ENCODE measurements at places on chromosomes 1 and 21.
A peak's percentile ranks its signal among the peaks of the same experiment; 100 is the strongest.

DNA sequence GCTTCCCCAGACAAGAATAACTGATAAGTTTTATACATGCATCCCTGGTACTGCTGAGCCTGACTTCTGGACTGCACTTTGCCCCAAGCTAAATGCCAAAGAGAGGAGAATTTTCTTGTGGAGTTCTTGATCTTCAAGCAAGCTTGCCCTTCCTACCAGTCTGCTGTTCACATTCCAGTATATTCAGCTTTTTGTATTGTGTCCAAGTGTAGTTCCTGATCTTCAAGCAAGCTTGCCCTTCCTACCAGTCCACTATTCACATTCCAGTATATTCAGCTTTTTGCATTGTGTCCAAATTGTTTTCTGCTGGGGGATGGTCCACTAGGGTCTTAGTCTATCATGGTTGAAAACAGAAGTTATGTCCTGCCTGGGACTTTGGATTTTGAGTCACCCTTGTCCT lies 894 bp upstream of the TSEN15 start:
- no peak for DNase-seq

DNA sequence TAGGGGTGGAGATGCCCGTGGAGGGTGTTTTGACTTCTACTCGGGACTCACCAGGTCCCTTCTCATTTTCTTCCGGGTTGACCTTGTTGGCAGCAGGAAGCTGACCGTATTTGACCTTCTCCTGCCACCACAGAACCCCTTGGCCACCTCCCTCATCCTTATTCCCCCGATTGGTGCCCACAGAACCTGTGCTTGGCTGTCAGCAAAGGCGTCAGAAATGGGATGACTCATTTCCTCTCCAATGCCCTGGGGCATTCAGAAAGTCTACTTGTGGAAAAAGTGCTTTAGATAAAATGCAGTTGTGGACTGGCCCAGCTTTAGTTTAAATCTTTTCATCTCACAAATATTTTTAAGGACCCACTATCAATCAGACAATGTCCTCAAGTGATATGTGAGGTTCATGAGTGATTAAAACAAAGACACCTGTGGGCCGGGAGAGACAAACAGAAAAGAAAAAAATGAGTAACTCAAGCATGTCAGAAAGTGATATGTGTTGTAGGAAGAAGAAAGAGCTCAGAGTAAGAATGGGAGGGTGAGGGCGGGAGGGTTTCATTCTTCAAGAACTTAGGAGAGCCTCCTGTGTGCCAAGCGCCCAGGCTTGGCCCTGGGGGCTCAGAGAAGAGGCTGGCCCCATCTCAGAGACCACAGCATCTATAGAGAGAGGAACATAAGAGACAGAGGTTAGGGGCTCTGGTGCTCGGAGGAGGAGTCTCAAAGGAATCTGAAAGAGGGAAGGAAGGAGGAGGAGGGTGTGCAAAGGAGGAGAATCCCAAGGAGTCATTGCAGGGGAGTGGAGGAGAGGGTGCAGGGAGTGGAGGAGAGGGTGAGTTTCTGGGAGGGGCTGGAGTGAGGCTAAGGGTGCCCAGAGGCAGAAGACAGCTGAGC lies 221.6 kb upstream of the VAMP3 start:
- DNase-seq: peak; percentile 60

DNA sequence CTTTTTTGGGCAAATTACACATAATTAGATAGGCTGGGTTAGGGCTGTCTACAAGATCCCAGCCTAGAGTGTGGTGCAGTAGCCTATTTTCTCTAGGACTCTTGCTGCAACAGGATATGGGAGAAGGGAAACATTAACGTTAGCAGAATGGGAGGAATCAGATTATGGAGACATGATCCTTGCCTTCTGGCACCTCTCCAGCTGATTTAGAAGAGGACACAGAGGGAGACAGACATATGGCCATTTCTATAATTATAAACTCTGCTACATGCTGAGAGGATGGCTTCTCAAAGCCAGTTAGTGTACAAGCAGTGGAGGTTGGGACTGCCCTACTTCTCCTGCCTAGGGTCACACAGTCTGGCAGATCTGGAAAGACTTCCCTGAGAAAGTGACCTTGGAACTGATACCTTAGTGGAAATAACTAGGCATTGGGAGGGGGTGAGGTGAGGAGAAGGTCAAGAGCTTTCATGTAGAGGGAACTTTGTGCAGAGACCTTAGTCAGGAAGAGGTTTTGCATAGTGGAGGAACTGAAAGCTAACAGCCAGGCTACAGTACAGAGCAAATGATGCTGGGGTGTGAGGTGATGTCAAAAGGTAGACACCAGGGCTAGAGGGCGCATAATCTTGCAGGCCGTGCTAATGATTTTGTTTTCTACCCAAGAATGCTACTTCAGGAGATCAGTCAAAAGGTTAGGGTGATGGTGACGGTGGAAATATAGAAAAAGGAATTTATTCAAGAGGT lies 1.2 kb upstream of the CD1D start:
- DNase-seq: no peak

GRCh38 chr1:181222972-181223505 lies 134.5 kb downstream of the IER5 start:
- DNase-seq: no peak

DNA sequence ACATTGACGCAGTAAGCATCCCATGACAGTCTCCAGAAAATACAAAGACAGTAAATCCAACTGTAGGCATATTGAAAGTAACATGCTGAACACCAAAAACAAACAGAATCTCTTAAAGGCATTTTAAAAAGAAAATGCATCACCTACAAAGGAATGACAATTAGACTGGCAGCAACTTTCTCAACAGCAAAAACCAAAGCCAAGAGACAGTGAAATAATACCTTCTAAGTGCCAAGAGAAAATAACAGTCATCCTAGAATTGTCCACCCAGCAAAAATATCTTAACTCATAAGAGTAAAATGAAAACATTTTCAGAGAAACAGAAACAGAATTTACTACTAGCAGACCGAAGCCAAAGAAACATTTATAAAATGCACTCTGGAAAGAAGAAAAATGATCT lies 20.0 kb downstream of the CCDC185 start:
- DNase-seq: no peak

DNA sequence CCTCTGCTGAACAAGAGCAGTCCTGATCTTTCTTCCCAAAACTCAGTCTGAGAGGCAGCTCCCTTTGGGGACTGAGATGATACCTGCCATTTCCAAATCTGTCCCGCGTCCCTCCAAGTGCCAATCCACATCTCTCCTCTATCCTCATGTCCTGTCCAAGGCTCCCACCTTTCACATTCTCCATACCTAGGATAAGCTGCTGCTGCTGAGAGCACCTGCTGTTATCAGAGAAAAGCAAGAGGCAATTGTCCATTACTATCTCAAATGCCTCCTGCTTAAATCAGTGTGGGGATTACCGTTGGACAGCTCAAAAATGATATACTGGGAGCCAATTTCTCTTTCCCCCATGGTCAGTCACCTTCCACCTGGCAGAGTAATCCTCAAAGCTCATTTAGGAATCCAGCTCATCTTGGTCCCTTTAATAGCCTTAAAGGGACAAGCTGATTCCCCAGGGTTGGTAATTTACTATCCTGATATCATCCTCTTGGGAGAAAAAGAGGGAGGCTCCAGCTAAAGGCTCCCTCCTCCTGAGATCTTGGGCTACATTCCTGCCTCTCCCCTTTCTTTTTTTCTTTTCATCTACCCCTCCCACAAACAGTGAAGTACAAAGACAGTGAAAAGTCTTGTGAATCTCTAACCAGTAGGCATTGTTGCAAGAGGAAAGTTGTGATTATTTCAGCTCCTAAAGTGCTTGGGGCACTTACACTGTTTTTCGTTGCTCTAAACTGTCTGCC lies 278.1 kb upstream of the CAMK1G start:
- no peak for DNase-seq
